ENCODE measurements at places on chromosomes 2 and 18.

GRCh38 chr2:196130039-196130825 is 41.1 kb downstream of the STK17B start:
- peak; percentile 39 for DNase-seq

- no peak for DNase-seq
Measured at GRCh38 chr2:164651361-164651760, 30.1 kb upstream of the GRB14 start.

DNA sequence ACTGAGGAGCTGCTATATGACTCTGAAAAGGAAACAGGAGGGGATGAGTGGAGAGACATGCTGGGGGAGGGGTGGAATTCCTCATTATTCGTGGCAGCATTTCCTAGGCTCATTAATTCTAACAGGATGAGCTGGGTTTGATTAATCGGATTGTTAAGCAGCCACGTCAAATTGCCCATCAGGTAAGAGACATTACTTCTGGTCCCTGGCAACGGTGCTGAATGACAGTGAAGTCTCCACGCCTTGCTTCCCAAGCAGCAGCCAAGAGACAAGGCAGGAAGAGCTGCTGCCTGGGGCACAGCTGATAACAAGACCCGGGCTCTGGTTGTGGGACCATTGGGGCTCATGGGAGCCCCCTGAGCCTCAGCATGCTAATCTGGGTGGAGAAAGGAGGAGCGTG is 86.6 kb downstream of the MARCHF4 start:
- no peak for DNase-seq

GRCh38 chr2:102291319-102292075 is 19.9 kb upstream of the IL1RL1 start:
- no peak for DNase-seq

DNA sequence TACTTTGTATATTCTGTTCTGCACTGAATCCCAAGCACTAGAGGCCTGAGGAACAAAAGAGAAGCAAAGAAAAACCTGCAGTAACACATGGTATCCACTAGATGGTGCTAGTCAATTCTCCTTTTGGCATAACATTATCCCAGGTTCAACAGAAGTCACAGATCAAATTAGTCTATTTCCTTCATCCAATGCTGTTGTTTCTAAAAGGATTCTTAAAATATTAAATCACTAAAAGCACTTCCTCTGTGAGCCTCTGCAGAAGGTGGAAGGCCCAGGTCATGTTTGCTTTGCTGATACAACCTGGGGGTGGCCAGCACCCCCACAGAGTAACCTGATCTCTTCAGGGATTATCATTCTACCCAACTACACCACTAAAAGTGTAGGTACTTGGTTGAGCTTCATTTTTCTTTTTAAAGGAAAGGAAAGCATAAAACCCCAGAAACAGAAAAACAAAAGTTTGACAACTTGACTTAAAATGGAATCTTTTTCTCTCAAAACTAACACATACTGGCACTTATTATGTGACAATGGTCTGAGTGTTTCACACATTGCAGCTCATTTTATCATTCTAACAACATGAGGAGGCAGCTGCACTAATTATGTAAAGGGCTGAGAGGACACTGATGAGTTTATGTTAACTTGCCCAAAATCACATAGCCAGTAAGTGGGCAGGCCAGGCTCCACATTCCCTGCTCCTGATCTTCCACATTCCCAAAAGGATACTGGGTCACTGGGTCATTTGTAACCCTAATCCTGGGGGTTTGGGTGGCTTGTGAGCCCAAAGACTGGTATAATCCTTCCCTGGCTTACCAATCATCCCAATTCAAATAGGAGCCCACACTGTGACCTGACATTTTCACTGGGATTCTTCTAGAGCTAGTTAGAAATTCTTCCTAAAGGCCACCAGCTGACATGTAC is 66.8 kb upstream of the DNER start:
- no peak for DNase-seq

DNA sequence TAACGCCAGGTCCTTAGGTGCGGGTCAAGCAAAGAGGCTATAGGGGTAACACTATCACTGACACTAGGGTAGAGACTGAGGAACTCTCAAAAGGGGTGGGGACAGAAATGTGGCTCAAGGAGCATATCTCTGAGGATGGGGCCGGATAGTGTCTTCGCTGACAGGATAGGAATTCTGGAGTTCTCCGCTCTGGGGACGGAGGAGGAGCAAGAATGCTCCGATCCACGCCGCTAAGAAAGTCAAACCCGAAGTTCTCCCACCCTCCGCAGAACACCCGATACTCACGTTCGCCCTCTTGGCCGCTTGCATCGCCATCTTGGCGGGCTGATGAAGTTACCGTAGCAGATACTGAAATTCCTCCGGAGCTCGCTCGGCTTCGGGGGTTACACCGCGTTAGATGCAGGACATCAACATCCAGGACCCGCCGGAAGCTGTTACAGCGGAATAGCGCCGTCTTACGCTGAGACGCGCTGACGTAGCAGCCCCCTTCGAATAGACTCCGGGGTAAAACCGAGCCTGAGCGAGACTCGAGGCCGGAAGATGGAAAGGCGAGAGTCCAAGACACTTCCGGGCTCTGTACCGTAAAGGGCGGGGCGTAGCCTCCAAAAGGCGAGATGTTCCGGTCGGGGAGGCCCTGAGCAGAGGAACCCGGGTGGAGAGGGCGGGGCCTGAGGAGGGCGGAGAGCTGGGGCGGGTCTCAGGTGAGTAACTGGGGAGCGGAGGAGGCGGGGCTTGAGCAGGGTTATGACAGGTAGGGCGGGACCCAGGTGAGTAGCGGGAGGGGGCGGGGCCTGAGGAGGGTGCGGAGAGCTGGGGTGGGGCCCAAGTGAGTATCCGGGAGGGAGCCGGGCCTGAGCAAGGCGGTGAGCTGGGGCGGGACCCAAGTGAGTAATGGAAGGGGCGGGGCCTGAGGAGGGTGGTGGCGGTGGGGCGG is at the start of gene SF3B6:
Gene SF3B6 (minus strand): TSS at position 412 of the 934 bp plus-strand sequence. CDS start 97 bp downstream, at position 315.
- DNase-seq: peak; percentile 100

DNA sequence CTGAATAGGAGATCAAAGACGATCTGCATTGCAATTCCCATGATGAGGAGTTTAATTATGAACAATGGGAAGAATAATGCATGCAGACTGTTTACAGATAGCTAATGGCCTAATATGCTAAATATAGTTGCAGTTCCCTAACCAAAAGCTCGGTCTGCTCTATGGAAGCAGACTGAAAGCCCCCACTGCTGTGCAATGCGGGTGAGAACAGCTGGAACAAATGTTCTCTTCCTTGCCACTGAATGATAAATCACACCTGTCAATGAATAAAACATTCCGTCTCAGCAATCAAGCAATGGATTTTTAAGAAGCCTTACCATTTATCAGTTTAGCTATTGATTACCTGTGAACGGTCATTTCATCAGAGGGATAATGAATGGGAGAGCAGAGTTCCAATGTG is 704.5 kb upstream of the RAB6C start:
- DNase-seq: no peak

GRCh38 chr2:4668381-4668780 is 965.0 kb downstream of the DCDC2C start:
- DNase-seq: no peak

- DNase-seq: no peak
Measured at GRCh38 chr2:170241756-170242155, 63.8 kb downstream of the MYO3B start.

DNA sequence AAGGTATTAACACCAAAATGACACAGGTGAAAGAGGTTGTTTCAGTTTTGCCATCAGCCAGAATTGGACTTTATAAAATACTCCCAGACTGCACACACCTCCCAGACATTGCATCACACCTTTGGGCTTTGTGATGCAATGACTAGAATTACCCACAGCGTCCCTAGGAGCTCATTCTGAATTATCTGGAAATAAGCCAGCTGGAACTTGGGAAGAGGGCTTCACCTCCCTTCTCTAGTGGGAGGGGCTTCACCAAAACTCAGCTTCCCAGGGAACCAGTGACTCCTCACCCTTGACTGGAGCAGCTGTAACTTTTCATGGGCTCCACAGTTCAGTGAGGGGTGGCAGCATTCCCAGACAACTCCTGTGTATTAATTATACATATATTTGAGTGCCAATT is 83.1 kb upstream of the BZW1 start:
- DNase-seq: no peak

GRCh38 chr2:86037141-86037794 is 68.4 kb downstream of the POLR1A start:
- DNase-seq: peak; percentile 45

DNA sequence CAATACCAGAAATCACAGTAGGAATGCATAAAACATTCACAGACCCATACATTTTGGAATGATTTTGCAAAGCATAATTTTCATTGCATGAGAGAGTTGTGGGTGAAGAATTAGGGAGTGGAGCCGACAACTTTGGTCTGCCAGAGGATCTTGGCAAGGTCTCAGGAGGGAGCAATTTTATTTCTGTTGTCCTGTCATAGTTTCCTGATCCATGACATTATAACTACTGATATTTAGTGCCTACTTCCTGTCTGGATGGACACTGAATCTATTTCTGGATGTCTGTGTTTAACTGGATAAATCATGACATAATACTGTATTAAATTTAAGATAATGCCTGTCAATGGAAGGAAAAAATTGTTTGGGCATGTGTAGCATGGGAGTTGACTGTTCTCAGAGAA is 2.4 kb downstream of the ITGA4 start:
- no peak for DNase-seq

GRCh38 chr2:6945821-6946220 is 28.6 kb downstream of the RNF144A start:
- DNase-seq: no peak

DNA sequence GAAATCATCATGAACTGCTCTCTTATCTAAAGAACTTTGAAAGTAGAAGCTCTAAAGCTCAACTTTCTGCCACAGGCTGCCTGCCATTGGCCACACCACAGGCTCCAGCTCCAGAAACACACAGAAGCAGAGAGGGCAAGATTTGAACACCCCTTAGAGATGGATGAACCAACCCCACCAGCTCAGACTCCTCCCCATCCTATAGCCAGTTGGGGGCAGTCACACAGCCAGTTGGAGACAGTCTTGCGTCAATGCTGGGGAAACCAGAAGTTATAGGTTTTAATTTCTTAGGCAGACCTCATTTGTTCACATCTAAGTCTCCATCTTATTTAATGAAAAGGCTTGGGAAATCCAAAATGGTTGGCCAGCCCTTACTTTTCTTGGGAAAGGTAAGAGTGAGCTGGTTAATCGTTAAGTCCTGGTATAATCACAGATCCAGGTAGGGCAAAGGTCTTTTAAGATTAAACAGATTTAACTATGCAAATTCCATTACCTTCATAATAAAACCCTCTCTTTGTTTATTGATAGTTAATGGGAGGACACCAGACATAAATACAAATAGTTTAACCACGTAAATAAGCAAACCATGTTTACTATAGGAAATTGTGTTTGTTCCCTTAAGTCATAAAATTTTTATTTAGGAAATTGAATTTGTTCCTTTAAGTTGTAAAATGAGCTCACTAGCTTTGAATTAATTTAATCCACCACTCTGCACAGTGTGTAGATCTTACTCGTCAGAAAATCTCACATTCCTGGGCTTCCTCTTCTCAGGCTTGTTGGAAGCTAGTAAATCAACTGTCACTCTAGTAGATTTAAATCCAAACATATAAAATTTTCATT is 28.0 kb downstream of the MRO start:
- DNase-seq: no peak

DNA sequence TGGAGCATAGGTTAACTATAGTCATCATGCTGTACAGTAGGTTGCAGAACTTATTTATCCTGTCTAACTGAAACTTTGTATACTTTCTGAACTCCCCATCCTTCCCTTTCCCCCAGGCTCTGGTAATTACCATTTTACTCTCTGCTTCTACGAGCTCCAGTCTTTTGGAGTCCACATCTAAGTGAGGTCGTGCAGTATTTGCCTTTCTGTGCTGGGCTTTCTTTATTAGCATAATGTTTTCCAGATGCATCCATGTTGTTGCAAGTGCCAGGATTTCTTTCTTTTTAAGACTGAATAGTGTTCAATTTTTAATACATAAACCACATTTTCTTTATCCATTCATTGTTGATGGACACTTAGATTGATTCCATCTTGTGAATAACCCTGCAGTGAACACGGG is 464.1 kb downstream of the TGIF1 start:
- no peak for DNase-seq

DNA sequence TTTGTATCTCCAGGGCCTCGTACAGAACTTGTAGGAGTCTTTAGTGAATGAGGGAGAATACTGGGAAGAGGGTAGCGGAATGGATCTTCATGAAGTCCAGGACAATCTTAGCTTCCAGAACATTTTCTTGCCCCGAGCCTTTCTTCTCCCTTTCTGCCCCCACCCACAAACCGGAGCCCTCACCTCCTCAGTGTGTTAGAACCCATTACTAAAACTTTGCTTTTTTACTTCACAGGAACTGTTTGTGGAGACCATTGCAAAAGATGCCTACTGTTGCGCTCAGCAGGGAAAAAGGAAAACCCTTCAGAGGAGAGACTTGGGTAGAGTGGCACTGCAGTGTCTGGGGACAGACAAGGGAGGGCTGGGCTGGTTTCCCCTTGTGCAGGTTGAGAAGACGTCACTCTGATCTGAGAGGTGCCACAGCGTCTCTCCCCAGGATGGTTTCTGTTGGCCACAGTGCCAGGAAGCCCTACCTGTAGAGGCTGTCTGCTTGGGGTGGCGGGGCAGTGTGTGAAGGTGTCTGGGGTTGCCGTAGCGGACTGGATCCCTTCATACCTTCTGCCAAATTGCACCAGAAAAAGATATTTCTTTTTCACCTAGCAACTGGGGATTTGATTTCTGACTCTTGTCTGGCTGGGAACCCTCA is 786 bp downstream of the POLE4 start:
- peak; percentile 33 for DNase-seq

DNA sequence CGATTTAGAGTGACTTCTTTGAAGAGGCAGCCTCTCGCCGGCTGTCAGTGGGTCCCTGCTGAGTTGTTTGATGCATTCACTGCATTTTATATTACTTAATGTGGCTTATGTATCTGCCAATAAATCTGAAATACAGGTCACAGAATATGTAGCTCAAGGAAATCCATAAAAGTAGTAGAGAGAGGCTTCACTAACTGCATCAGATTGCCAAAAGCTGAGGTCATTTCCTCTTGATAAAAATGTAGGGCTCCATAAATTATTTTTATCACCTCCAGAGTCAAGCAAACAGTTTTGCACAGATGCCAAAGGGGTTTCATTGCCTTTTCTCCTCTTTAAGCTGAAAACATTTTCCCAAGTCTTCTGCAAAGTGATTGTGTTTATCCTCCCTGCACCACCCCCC is 36.5 kb upstream of the CCDC93 start:
- DNase-seq: no peak

- DNase-seq: no peak
Measured at GRCh38 chr2:191086706-191087105, 64.1 kb downstream of the STAT4 start.

- DNase-seq: no peak
Measured at GRCh38 chr2:200962811-200963123, 693 bp downstream of the ORC2 start.

DNA sequence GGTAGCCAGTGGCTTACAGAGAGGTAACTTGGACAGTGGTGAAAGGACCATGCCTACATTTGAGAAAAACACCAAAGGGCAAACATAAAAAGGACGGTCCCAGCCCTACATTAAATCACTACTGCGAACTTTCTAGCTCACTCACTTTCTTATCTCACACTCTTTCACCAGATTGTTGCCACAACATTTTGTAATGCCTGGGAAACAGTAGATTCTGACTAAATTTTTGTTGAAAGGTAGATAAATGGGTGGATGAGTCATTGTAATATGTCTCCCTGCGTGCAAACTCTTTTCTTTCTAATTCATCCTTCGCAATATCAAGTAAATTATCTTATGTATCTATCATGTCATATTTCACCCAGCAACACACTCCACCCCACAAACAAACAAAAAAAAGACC is 192.2 kb downstream of the IRS1 start:
- DNase-seq: no peak

- DNase-seq: no peak
Measured at GRCh38 chr18:1658908-1659566, 754.4 kb downstream of the ADCYAP1 start.

All from activated CD8-positive, alpha-beta T cell treated with anti-CD3 and anti-CD28 coated beads, Interleukin-2, amount 10 ng/mL, durations not matched to agents 7 days and 5 days (primary cell).